ENCODE measurements at places on chromosomes 7 and 10.

GRCh38 chr10:127920306-127921074 is 13.6 kb downstream of the PTPRE start:
- DNase-seq = peak; percentile 54

- DNase-seq = peak; percentile 63
Observed at GRCh38 chr10:2978111-2978510, 89.2 kb upstream of the PFKP start.

DNA sequence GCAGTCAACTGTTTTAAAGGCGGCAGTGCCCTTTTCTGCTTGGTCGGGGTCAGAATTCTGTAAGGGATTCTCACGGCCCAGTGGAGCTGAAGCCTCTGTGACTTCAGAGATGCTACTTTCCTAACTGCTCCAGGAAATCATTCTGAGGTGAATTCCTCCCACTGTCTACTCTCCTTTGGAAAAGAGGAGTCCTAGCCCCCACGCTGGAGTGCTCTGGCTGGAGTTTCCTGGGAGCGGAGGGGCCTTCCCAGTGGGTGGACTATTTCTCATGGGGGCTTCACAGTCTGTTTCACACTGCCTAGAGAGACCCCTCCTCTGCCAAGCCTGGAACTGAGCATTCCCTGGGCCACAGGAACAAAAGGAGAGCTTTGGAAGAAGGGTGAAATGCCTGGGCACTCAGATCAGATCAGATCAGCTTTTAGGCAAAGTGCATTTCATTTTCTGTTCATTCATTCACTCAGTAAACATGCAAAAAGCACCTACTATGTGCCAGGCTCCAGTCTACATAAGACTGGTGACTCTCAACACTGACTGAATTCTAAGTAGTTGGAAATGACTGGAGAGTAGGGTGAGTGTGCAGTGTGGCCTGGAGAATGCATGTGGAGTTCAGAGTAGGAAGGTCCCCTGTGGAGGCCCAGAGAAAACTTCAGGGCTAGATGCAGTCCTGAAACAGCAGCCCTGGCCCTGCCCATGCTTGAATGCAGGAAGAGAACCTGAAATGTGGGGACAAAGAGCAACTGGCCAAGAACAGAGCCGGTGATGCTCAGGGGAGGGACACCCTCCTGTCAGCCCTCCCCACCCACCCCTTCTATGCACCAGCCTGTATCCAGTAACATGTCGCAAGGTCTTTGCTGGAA is 12.2 kb downstream of the ZNF488 start:
- no peak for DNase-seq

DNA sequence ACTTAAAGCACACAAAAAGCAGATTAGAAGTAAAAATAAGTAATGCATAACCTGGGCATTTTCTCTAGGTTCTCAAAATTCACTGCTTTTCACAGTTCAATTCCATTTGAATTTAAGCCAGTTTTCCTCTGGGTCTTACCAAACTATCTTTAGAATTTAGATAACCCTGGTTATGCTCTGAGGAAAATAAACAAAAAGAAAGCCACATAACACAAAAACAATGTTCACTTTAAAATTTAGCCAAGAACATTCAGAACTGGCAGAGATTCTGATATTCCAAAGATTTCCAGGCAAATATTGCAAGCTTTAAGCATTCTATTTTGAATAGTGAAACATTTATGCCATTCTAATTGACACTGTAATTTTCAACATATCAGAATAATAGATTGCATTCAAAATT is 50.7 kb upstream of the PRKG1 start:
- no peak for DNase-seq

DNA sequence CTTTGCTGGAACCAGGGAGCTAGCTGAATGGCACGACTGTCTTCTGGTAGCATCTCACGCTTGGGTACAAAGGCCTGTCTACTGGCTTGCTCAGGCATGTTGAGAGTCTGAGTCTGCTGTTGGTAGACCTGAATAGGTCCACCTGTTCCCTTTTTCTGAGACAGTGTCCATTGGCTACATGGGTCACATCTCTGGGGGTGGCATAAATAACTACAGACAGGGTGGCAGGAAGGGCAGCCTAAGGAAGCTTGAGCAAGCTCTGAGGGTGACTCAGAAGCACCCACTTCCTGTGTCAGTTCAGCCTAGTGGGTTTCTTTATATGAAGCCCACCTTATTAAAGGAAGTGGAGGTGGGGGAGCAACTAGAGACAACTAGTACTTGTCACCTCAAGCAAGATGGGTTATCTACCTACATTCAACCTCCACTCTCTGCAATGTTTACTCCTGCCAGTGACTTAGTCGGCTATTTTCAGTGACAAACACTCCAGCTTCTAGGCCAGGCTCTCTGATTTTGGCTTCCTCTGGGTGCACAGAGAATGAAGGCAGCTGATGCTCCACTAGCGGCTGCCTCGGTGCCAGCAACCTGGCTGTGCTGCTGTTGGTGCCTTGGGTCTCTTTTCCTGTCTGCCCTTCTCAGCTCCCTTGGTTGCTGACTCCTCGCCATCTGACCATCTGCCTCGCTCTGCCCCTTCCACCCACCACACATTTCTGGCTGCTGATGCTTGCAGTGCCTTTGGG is 5.7 kb upstream of the ZYX start:
- peak; percentile 23 for DNase-seq

DNA sequence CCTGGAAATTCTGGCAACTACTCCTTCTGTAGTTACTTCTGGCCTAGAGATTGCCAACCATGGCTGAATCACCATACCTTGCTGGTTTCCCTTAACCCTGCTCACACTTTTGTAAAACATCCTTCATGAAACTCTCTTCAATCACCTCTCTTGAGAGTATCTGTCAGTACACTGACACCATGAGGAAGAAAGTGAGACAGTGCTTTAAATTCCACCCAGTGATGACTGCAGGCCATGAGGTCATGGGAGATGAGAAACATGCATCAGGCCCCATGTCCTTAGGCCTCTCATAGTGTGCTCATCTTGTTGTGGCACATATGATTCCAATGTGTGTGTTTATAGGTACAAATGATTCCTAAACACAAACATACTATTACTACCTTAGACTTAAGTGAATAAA is 24.6 kb upstream of the NAMPT start:
- no peak for DNase-seq

DNA sequence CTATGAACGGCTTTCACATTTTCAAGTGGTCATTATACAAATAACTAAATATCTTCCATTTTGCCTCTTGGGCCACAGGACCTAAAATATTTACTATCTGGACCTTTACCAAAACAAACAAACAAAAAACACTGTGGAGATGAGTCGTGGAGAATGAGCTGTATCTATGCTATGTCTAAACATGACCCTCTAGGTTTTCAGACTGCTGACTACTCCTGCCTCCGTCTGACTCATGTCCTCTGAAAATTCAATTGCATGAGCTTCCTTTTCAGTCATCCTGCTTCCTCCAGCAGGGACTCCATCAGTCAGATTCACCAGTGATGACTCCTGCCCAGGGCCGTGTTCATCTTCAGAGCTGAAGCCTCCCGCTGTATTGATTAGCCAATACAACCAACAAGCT is 96.8 kb downstream of the COL28A1 start:
- DNase-seq = peak; percentile 93

- DNase-seq = no peak
Observed at GRCh38 chr10:62454687-62455397, 80.7 kb downstream of the ZNF365 start.

- DNase-seq = no peak
Observed at GRCh38 chr10:127451628-127452027, 97.5 kb upstream of the NPS start.

GRCh38 chr7:17031906-17032551 is 150.2 kb upstream of the AGR3 start:
- DNase-seq = no peak

- DNase-seq = no peak
Observed at GRCh38 chr10:23432166-23432565, 6.7 kb upstream of the OTUD1 start.

DNA sequence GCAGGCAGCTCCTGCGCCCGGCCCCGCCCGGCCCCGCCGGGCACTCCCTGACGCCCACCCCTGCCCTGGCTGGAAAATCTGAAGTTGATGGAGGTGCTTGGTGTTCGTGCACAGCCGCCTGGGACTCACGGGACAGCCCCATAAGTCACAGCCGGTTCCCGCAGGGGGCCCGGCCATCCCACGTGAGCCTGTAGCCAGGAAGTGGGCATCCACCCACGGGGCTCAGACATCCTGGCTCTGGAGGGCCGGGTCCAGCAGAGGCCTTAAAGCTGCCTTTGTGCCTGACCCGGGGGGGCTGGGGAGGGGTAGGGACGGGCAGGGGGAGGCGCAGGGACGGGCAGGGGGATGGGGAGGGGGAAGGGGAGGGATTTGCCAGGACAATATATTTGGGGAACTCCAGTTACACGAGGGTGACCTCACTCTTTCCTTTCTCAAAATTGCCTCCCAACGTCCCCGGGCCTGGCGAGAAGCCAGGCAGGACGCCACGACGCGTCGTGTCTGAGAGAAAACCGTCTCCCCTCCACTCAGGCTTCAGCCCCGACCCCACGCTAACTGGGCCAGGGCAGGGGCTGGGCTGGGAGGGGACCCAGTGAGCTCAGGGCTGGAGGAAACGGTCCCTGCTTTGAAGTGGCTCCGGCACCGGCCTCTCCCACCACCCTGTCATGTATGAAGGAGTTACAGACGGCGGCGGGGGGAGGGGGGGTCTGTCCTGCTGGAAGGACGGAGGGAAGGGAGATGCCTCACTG is 82.1 kb upstream of the PDGFA start:
- no peak for DNase-seq

DNA sequence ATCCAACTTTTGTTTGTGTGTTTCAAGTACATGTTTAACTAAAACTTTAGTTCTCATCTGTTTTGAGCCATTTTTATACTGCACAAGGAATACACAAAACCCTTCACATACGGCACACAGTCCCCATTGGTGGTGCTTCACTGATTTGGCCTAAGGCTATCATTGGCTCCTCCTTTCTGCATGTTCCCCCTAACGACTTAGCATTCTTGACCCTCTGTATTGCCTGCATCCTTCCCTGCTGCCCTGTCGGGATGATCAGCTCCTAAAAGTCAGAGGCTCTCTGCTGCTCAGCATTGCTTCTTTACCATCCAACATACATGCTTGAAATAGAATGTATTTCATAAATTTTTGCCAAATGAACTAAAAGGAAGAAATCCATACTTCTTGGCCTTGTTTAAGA is 111.4 kb upstream of the ABCB5 start:
- DNase-seq = no peak

DNA sequence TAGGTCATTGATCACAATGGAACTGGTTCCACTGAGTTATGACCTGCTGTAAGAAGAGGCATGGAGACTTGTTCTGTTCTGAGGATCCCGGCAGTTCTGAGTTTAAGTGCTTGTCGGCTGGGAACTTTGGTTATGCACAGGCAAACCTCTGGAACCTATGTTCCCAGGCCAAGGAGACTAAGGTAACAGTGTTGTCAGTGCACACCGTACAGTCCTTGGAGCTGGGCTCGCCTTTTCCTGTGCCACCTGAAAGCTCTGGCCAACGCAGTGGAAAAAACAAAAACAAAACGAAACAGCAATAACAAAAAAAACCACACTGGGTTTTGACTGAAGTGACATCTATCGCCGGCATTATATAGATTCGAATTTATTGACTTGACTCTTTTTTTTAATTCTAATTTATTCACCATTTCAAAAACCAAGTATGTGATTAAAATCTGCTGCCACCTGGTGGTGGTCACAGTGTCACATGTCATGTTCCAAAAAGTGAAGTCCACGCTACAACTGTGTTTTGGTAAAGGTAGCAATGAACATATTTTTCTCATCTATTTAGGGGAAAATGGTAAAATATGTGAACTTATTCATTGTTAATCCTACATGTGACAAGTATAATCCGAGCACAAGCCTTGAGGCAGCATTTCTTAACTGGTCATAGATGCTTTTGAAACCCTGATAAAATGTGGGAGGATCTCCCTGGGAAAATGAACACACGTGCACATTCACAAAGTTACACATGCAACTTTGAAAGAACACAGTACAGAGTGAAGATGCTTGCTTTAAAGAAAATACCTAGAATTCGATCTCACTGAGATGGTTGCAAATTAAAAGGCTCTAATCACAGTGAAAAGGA is 113.8 kb upstream of the PPP2R2D start:
- DNase-seq = no peak

GRCh38 chr7:43693687-43694398 is 35.5 kb downstream of the COA1 start:
- DNase-seq = peak; percentile 79

GRCh38 chr7:19305698-19306097 is 160.5 kb upstream of the FERD3L start:
- no peak for DNase-seq
